CMK (cell line): ENCODE measurements at places on chromosomes 3 and 15.

DNA sequence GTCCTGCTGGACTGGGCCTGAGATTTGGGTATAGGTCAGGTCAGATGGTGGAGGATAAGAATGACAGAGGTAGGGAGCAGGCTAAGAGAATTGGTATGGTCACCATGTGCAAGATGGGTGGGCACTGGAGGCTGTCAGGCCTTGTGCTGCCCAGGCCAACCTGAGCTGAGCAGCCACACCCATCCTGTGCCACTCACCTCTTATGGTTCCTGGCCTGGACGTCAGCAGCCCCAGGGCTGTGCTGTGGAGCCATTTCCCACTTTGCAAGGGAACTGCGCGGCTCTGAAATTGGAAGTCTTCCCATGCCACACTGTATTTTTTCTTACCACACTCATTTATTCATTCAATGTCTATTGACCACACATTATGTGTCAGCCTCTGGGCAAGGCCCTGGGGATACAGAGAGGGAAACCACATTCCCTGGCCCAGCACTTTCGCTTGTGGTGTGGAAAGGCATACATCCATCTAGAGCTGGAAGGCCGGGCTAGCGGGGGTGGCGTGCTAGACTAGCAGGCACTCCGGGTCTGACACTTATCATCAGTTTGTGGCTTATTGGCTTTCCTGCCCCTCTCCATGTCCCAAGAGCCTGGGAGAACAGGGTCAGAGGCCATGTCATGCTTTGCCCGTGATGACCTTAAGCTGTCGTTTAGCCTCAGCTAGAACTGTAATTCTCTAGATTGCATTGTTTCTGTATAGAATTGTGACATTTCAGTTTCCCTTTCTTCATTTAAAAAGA is 51.1 kb upstream of the POLG start:
- DNase-seq: no peak

DNA sequence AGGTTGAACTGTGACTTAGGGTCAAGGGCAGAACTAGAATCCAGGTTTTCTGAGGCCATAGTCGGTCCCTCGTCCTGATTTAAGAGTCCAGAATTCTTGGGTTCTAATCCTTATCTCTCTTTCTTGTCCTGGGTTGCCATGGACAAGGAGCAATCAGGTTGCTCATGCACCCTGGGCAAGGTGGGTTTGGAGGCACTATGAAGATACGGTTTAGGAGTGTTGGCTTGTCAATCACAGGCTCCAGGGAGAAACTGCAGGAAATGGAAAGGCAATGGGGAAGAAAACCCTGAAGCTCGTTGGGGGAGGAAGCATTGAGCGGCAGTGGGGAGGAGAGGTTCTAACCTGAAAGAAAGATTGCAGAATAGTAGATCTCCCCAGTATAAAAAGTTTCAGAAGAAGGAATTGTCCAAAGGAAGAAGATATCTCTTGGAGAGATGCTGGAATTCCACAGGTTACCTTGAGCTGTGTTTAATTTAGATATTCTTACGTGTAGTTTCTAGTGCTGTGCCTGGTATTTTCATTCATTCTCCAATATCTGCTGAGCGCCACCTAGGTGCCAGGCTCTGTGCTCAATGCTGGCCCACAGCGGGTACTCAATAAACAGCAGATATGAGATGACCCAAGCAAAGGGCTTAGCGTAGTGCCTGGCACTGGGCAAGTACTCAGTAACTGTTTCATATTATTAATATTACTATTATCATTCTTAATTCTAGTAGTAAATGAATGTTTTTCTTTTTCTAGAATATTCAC is 2.0 kb downstream of the ACAN start:
- no peak for DNase-seq

GRCh38 chr15:52294881-52295420 is 653 bp downstream of the MYO5C start:
- no peak for DNase-seq

DNA sequence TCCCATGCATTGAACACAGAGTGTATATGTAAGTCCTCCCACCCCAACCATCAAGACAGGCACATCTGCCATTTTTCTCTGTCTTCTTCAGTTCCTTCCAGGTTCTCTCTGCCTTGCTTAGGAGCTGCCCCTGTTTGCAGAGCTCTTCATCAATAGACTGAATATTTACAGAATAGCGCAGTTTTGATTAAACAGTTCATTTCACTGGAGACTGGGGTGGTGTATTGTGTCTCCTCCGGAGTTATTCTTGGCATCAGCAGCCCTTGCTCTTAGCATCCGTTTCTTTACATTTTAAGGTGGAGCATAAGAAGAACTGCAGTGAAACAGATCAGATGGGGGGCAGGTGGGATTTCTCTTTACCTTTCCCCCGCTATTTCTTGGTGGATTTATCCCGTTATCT is 87.7 kb downstream of the LIPC start:
- no peak for DNase-seq

DNA sequence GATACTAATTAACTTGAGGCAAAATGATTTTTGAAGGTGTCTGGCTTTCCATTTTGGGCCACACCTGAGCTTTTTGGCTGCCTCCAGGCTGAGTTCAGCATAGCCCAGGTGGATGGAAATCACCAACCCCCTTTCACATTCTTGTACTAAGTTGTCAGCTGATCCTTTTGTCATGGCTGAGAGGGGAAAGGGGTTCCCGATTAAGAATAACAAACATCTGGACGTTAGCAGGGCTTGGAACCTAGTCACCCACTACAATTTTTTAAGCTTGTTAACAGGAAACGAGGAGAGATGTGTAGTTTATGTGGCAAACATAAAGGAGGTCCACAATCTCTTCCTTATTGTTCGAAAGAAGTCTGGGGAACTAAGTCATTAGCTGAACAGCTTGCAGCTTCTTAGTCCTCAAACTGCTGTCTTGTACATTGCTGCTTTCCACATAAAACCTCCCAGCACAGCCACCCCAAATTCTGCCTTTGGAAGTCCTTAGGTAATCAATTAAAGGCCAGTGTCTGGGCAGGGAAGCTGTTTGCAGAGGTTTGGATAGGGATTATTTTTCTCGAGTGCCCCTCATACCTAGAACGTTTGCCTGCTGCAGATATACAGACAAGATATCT is 5.0 kb downstream of the NR2F2 start:
- no peak for DNase-seq

GRCh38 chr15:32717426-32718226 is at the start of gene GREM1:
Gene GREM1 (plus strand): TSS chr15:32718004. CDS start chr15:32730691, 12,687 bp downstream.
- no peak for DNase-seq

- DNase-seq: no peak
These were observed 81.6 kb upstream of the CHMP2B start for GRCh38 chr3:87145553-87145952.

- DNase-seq: no peak
These were observed 34.1 kb downstream of the PBRM1 start for GRCh38 chr3:52651592-52651991.

GRCh38 chr3:11254876-11255275 is 17.3 kb upstream of the ATG7 start:
- DNase-seq: no peak

GRCh38 chr15:84609818-84610525 is 9.2 kb downstream of the ZSCAN2 start:
- no peak for DNase-seq

DNA sequence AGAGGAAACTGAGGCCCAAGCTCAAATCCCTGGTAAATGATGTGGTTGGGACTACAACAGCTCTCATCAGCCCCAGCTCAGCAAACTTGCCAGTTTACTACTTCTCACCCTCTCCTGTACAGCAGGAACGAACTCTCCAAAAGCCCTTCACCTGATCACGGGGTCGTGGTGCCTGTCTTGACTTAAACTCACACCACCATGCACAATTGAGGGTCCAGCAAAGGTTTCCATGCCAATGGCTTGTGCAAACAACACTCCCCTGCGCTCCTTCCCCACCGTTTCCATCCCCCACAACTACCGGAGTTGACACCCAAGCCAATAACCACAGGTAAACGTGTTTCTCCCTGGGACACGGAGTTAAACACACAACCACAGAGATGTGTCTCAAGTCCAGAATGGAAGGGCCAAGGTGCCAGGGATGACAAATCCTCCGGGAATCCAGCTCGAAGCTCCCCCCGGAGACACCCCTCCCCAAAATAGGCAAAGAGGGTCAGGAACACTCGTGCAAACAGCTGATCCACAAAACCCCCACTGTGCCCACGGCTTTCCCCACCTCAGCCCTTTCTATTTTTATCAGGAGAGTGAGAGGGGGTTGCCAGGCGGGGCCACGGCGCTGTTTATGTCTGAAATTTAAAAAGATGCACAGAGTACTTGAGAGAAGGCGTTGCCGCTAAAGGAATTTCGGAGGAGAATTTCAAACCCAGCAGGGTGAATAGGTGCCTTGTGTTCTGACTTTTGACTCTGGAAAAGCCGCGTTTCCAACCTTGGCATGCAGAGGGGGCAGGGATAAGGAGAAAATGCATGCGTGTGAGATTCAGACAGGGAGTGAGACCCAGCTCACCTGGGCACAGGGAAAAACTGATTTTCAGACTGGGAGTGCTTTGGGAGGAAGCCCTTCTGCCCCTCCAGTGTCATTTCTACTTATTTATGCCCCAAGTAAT is 10.6 kb upstream of the ACAN start:
- DNase-seq: no peak
